Fibroblast of upper back skin (primary cell): ENCODE measurements at places on chromosomes 2 and 18.
A peak's percentile ranks its signal among the peaks of the same experiment; 100 is the strongest.

DNA sequence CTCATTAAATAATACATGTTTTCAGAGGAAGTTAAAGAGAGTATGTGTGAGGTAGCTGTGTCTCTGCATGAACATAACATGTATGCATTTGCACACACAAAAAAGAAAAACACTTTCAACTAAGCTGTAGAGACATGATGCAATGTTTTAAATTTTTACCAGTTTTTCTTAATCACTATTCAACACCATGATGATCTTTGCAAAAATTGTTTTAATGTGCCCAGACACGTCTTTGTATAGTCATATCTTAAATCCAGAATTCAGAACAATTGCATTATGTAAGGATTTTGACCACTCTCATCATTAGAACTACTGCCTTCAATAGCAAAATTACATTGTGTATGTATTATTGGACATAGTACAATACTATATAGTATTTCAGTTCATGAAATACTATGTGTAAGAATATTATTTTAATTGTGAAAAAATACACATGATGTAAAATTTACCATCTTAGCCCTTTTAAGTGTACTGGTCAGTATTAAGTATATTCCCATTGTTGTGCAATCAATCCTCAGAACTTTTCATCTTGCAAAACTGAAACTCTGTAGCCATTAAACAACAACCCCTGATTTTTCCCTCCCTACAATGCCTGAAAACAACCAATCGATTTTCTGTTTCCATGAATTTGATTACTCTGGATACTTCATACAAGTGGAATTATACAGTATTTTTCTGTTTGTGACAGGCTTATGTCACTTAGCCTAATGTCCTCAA lies 104.5 kb upstream of the ACVR2A start:
- DNase-seq, result no peak

GRCh38 chr18:61400016-61400635 lies 66.9 kb downstream of the CDH20 start:
- peak; percentile 43 for DNase-seq

GRCh38 chr2:8551622-8552074 lies 130.2 kb upstream of the ID2 start:
- no peak for DNase-seq

DNA sequence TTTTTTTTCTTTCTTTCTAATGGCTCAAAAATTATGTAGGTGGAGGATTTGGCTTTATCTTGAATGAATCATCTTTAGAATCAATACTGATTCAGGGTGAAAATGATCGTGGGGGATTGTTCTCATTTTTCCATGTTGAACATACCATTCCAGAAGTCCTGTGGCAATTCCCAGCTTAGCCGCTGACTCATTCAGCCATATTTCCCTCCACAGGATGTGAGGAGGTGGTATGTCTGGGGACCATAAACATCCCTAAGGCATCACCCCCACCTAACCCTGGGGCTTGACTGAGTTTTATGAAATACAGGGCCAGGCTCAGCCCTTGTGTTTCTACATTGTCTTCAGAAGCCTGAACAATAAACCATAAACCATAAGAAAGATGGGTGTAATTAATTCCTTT lies 92.7 kb upstream of the FN1 start:
- peak; percentile 100 for DNase-seq

GRCh38 chr2:20472569-20472968 lies 25.7 kb downstream of the RHOB start:
- DNase-seq, result no peak

DNA sequence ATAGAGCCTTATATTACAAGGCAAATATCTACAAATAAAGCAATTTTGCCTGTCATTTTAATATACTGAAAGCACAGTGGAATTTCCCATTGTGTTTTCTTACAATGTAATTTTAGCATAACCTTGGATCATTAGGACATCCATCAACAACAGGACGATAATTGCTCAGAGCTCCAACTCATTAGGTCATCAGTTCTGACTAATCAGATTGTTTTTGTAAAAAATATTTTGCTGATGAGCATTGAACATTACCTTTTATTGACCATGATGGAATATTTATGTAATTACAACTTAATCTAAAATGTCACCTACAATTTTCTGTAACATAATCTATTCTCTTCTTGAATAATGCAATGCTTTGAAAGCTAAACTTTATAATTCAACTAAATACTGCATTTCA lies 215.3 kb upstream of the DSEL start:
- peak; percentile 34 for DNase-seq

GRCh38 chr2:23542230-23542789 lies 157.3 kb downstream of the KLHL29 start:
- DNase-seq, result no peak

- peak; percentile 28 for DNase-seq
Observed at GRCh38 chr2:74261204-74261864, 62.9 kb downstream of the MTHFD2 start.

DNA sequence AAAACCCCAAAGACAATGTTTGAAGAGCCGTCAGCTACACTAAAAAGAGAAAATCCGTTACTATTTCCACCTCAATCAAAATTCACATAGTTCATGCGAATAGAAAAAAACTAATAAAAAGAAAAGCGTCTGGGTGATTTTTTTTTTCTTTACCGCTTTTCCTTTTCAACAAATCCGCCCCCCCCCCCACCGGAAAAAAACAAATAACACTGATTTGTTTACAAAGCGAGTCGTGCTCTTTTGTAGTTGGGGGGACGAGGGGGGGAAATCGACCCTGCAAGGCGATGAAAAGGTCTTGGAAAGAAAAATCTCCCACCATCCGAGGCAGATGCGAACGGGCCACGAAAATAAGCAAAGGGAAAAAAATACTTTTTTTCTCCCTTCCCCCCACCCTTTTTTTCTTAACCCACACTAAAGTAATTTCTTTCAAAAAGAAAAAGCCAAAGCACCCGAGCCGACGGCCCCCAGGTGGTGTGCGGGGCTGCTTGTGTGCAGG lies 638 bp downstream of the ZNF521 start:
- no peak for DNase-seq

DNA sequence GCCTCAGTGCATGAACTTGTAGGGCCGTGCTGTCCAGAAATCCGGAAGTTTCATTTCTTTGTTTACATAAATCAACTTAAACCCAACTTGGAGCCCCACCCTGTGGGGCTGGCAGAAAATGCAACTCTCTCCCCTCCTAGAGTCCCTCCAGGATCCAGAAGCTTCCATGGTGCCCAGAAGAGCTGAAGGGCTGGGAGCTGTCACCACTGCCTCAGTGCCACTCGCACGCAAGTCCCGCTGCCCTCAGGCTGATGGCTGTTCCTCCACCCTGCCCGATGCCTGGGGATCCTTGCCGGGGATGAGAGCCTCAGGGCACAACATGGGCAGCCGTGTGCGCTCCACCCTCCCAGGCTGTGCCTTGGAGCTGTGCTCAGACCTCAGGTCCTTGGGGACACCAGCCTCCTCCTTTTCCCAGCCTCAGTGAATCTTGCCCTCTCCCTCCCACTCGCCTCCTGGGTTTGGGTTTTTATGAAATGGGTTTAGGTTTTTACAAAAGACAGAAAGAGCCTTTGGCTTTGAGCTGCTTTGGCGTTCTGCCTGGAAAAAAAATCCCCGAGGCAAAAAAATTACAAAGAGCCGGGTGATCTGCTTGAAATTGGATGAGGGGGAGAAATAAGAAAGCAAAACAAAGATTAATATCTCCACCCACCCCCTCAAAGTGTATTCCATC lies 155.2 kb downstream of the TWIST2 start:
- peak; percentile 50 for DNase-seq

- DNase-seq, result peak; percentile 58
Observed at GRCh38 chr2:132680544-132680943, 10.5 kb upstream of the LYPD1 start.

DNA sequence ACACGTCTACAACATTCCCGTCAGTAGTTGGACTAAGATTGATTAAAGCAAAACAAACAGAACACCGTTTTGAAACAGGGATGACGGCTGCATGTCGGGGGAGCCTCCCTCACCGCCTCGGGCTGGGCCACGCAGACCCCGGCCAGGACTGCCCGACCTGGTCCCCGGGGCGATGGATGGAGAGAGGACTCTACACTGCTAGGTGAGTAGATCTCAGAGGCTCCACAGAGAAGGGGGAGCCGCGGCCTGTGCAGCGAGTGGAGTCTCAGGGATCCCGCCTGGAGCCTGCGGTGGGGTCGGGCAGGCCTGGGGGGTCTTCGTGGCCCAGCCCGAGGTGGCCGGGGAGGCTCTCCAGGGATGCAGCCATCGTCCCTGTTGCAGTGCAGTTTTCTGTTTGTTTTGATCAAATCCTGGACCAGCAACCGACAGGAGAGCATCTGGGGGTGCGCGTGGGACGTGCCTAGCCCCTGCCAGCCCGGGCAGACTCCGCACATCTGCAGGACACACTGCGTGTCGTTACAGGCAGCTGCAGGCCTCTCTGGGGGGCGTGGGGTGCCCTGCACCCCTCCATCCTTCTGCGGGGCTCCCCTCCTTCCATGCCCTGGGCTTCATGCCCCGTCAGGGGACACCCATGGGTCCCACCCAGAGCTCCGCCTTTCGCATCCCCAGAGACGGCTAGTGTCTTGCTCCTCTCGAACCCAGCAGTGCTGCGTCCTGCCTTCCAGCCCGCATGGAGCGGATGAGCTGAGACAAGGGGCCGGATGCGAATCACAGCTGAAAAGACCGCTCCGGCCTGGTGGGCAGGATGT lies 143.6 kb downstream of the RTP5 start:
- no peak for DNase-seq

GRCh38 chr2:25103287-25103871 lies 61.5 kb downstream of the EFR3B start:
- peak; percentile 91 for DNase-seq

GRCh38 chr2:214730248-214730647 lies 79.2 kb downstream of the BARD1 start:
- peak; percentile 28 for DNase-seq

DNA sequence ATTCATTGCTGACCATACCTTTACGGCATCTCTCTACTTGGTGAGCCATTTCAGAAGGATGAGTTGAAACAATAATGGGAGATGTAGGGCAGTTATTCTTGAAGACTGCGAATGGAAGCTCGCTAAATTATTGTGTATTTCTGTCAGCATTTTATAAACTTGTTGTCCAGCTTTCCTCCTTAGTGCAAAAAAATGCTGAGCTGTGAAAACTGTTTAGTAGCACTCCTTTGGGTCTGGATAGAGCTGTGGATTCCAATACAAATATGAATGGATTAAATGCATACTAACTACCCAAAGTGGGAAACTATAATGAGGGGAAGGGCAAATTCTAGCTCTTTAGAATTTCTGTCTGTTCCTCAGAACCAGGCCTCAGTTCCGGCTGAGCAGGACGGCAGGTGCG lies 461.6 kb downstream of the TXNL1 start:
- DNase-seq, result no peak

DNA sequence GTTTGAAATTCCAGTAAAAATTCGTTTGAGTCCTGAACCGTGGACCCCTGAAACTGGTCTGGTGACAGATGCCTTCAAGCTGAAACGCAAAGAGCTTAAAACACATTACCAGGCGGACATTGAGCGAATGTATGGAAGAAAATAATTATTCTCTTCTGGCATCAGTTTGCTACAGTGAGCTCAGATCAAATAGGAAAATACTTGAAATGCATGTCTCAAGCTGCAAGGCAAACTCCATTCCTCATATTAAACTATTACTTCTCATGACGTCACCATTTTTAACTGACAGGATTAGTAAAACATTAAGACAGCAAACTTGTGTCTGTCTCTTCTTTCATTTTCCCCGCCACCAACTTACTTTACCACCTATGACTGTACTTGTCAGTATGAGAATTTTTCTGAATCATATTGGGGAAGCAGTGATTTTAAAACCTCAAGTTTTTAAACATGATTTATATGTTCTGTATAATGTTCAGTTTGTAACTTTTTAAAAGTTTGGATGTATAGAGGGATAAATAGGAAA lies 80.7 kb downstream of the ACSL3 start:
- peak; percentile 72 for DNase-seq

GRCh38 chr2:196453613-196454047 lies 185.9 kb upstream of the CCDC150 start:
- peak; percentile 69 for DNase-seq

GRCh38 chr2:211033765-211034164 lies 477.4 kb downstream of the CPS1 start:
- no peak for DNase-seq

- DNase-seq, result no peak
Observed at GRCh38 chr2:62908145-62908544, 142.5 kb upstream of the OTX1 start.

DNA sequence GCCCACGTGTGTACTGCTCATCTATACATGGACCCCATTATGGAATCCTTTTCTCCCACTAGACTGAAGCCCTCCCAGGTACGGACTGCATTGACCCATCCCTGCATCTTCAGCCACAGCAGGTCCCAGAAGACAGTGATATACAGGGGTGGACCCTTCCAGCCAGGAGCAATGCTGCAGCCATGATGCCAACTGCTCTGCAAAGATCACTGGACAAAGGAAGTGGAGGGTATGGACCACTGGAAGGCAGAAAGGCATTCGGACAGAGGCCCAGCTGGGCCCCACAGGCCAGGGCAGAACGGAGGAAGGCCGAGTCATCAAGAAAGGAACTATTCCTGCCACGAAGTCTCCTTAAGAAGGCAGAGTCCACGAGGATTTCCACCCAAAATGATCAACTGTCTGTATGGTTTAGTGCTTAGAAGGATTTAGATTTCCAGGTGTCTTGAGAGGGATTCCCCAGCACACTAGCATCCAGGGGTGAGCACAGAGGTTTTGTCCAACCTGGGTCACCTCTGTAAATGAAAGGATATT lies 93.4 kb downstream of the TWIST2 start:
- DNase-seq, result no peak
